ENCODE measurements at places on chromosomes 11 and 22. TPM values are rescaled to one million over a fixed set of nuclear protein-coding genes. Genes with fewer than 3 reads are reported as not detected.

The CECR2 gene
- total RNA-seq, result 0.62 TPM

The WDR74 gene
- 35.4 TPM for total RNA-seq

DNA sequence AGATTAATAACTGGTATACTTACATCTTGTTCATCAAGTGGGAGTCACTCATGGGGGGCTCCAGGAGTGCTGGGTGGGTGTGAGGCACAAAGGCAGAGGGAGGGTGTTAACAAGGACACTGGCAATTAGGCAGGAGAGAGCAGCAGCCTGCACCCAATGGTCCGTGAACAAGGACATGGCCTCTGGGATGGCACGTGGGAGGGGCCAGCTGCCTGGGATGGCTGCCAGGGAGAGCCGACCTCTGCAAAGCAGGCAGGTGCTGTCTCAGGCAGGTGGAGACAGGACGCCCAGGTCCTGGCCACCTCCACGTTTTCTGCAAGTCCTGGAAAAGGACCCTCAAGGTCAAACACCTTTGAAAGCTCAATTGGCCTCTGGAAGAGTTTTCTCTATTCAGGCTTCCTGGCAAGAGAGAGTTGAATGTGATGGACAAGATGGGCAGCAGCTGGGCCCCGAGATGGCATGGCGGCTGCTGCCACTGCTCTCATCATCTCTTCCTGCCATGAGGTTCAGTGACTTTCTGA is 257.1 kb downstream of the BUD13 start:
- H3K4me1 ChIP-seq, result no peaks in the 10 kb centered on the region

The CBLIF gene
- not detected for total RNA-seq

GRCh38 chr11:57294225-57295131 is 30.3 kb downstream of the TNKS1BP1 start:
- no peak overlapping the region for H3K4me3 ChIP-seq
- H3K36me3 ChIP-seq, result peaks cover 4% of the 10 kb centered on the region
- H3K4me1 ChIP-seq, result no peaks in the 10 kb centered on the region

The PVALB gene
- total RNA-seq, result not detected

DNA sequence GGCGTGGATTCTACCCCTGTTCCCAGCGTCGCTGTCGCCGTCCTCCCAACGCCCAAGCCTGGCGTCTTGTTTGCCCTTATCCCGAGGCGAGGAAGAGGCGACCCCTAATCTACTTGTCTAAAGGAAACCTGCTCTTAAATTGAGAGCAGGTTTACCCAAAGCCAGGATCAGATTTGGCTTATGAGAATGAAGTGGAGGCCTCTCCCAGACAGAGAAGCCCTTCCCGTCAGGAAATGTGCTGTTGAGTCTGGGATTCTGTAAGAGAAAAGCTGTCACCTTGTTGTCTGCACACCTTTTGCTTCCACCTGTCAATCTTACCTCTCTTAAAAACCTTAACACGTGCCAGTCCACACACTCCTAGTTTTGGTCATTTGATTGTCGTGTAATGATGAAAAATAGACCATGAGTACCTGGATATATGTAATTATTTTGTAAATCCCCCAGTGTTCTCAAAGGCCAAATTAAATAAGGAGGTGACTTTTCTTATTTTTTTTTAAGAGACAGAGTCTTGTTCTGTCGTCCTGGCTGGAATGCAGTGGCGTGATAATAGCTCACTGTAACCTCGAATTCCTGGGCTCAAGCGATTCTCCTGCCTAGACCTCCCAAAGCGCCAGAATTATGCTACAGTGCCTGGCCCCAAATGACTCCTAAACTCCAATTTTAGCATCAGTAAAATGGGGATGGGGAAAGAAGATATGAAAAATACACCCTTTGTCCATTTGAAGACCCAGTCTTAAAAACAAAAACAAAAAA is 627 bp downstream of the GTF2H1 start:
- H3K27me3 ChIP-seq, result no peaks in the 10 kb centered on the region
- peak overlapping the region; percentile 64 for H3K4me3 ChIP-seq
- DNase-seq, result no peak
- no peaks in the 10 kb centered on the region for H3K36me3 ChIP-seq
- peak overlapping the region; percentile 63 for H3K27ac ChIP-seq

DNA sequence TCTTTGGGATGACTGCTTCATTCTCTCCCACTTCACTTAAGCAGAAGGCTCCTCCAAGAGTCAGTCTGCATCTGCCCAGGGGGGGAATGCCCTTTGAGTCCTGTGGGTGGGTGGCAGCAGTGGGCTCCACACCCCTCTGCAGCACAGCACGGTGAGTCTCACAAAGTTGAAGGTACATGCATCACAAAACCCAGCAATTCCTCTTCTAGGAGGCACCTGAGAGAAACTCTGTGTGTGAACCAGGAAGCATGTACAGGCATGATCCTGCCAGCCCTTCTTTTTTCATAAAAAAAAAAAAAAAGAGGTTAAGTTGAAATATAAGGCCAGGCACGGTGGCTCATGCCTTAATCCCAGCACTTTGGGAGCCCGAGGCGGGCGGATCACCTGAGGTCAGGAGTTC is 87.2 kb downstream of the MYO18B start:
- no peak for DNase-seq
- H3K27me3 ChIP-seq, result no peaks in the 10 kb centered on the region
- no peak overlapping the region for H3K4me3 ChIP-seq
- H3K4me1 ChIP-seq, result no peaks in the 10 kb centered on the region
- H3K27ac ChIP-seq, result no peak overlapping the region

The IL18 gene
- total RNA-seq, result 11.1 TPM

- no peaks in the 10 kb centered on the region for H3K36me3 ChIP-seq
- H3K4me3 ChIP-seq, result no peak overlapping the region
- no peaks in the 10 kb centered on the region for H3K27me3 ChIP-seq
- peak; percentile 74 for DNase-seq
- no peaks in the 10 kb centered on the region for H3K4me1 ChIP-seq
Observed at GRCh38 chr11:125401746-125402145, 94.3 kb downstream of the FEZ1 start.

The MUC5B gene
- not detected for total RNA-seq

The RIBC2 gene
- total RNA-seq, result 0.55 TPM

The GGT5 gene
- 61.6 TPM for total RNA-seq

GRCh38 chr11:34495239-34495723 is 18.3 kb downstream of the ELF5 start:
- no peaks in the 10 kb centered on the region for H3K4me1 ChIP-seq
- no peak overlapping the region for H3K27ac ChIP-seq
- no peak for DNase-seq
